ENCODE measurements at places on chromosomes 5 and 9.

- DNase-seq = no peak
These were observed 263.6 kb downstream of the FANCC start for GRCh38 chr9:95053611-95054570.

- no peak for DNase-seq
These were observed 310.6 kb upstream of the EDIL3 start for GRCh38 chr5:84695330-84695729.

- DNase-seq = no peak
These were observed 433.2 kb downstream of the SEMA5A start for GRCh38 chr5:9112520-9113291.

GRCh38 chr5:32387841-32388240 is 56.7 kb downstream of the ZFR start:
- DNase-seq = no peak

DNA sequence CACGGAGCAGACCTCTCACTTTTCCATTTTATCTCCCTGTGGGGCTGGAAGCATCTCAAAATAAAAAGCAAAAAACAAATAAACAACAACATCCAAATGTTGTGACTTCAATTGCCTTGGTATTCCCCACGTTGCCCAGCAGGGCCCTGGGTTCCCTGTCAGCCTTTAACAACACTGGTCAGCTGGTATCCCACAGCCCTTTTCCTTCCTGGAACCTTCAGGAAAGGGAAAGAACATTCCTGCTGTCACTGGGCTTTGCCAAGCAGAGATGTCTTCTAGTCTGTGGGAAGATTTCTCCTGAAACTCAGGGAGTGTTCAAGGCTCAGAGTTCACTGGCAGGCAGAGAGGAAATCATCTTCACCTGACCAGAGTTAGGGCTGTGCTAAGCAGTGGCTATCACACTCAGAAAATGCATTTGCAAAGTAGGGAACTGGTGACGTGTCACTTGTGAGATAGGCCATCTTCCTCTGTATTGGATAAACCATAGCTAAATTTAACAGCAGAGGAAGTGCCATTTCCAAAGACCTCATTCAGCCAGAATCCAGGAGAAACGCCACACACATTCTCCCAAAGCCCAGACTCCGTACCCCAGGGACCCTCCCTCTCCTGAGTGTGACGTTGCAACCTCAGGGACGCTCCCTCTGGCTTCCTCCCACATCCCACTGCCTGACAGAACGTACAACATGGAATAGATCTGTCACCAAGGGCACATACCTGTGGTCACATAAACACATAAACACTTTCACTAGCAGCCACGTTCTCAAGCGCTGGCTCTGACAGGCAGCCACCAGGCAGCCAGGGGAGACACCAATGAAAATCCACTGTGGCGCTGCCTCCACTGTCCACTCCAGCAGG is 274.0 kb upstream of the DAPK1 start:
- no peak for DNase-seq

DNA sequence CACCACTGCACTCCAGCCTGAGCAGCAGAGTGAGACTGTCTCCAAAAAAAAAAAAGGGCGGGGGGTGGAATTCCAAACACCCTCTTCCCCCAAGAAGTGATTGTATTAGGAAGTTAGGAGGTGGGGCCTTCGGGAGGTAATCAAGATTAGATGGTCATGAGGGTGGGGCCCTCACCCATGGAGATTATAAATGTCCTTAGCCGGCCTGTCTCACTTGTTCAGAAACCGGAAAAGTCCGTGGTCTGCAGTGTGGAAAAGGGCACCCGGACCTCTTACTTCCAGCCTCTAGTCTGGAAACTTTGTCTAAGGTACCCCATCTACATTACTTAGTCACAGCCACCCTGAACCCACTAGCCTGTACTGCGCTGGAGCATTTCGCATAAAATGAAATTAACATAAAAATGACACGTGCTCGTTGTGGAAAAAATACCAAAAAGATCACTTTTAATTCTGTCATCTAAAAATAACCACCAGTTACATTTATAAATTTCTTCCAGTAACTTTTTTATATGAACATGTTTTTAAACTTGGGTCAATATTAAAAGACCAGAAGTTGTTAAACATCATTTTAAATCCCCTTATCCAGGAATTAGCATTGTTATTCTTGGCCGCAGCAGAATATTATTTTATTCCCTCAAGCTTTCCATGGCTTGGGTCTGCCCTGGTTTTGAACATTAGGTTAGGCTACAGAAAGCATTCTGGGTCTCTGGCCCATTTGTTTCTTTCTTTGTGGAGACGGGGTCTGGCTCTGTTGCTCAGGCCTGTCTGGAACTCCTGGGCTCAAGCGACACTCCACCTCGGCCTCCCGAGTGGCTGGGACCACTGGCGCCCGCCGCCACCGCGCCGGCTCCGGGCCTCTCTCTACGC is 1.2 kb upstream of the CKS2 start:
- DNase-seq = no peak

GRCh38 chr5:29518176-29518575 is 1675.3 kb upstream of the CDH6 start:
- no peak for DNase-seq

- DNase-seq = no peak
These were observed 203.2 kb downstream of the RAB3C start for GRCh38 chr5:58786035-58786434.

DNA sequence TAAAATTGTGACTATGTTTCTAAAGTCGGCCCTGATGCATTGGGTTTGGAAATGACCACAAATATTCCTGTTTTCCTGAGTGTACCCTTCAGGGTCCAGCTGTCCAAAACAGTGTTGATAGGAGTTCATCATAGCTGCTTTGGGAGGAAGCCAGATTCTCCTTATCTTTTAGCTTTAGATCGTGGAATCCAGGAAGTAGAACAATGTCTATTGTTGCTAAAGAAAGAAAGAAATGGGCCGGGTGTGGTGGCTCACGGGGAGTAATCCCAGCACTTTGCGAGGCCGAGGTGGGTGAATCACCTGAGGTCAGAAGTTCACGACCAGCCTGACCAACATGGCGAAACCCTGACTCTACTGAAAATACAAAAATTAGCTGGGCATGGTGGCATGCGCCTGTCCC is 9.5 kb downstream of the CAVIN4 start:
- no peak for DNase-seq

- no peak for DNase-seq
These were observed 64.3 kb downstream of the GOLM1 start for GRCh38 chr9:86034863-86035734.

- peak; percentile 36 for DNase-seq
These were observed 46.7 kb downstream of the PRRC1 start for GRCh38 chr5:127564002-127564769.

GRCh38 chr9:27549196-27549755 is 19.7 kb upstream of the MOB3B start:
- DNase-seq = no peak

DNA sequence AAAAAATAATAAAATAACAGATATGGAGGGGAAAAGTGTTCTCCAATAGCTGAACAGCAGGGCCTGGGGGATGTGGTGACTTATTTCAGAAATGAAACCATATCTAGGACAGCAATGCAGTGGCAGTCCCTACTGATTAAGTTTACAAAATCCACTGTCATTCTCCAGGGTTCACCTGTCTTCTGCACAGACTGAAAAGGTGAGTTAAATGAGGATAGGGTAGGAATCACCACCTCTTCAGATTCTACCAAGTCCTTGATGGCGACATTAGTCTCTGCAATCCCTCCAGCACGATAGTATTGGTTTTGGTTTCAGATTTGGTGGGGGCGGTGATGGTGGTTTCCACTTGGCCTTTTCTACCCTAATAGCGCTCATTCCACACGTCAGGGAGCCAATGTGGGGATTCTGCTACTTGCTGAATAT is 32.3 kb upstream of the NPM1 start:
- DNase-seq = no peak

- no peak for DNase-seq
These were observed 38.4 kb downstream of the USP20 start for GRCh38 chr9:129873563-129874190.

- no peak for DNase-seq
These were observed 9.9 kb upstream of the MEGF10 start for GRCh38 chr5:127280491-127281220.

GRCh38 chr5:7329712-7330111 is 66.2 kb upstream of the ADCY2 start:
- no peak for DNase-seq

DNA sequence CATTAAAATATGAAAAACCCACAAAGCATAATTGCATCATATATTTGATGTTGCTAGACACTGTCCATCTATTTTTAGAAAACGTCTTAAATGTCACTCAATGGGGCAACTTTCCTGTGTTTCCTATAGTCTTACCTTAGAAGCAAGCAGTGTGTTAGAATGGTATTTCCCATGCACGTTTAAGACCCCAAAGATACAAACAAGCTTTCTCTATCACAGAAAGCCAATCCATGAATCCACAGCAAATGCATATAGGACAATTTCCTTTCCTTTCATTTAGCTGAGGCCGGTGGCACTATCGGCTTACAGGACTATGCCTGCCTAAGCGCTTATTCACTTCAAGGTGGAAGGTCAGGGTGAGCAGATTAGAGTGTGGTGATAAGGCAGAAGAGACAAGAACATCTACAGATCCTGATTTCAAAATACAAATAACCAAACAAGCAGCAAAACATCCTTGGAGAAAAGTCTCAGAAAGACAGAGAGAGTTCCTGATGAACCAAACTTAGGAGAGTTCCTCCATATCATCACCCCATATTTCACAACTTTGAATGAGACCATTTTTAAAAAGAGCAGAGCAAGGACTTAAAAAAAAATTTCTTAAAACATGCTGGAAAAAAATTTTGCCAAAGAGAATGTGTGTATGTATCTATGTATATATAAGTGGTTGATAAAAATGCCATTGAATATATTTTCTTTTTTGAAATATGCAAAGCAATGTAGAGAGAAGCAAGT is 57.2 kb downstream of the MEF2C start:
- DNase-seq = no peak

GRCh38 chr5:96706433-96707111 is 44.4 kb downstream of the CAST start:
- no peak for DNase-seq

GRCh38 chr5:164501344-164501743 is 995.9 kb downstream of the MAT2B start:
- DNase-seq = no peak

DNA sequence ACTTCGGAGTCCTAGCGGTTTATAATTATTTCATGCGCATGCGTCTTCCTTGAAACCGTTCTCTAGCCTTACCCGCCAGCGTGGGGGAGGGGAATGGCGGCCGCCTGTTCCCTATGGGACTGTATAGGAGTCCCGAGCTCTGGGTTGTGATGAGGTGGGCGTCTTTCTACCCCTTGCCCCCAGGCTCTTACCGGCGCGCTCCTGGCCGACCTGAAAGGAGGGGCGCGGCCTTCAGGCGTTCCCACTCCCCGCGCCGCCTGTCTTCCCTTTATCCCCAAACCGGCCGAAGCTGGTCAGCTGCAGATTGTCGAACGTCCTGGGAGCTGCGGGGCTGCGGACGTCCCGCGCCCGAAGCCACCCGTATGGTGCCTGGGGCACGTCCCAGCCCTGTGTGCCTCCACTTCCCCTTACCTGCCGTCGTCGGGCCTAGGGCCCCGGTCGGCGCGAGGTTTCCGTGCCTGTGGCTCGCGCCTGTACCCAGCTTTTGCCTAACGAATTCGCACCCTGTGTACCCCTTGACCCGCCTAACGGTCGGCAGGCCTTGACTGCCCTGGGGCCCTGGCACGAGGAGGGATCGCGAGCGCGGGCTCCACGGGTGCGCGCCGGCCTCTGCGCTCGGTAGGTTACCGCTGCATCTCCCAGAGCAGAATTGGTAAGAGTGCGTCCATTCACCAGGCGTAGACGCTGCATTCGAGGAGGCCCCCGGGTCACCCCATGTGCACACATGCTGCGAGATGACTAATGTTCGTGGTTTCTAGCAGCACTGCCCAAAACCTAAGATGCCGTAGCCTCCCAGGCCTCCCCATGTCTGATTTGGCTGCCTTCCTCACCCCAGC is 653 bp upstream of the HNRNPH1 start:
- no peak for DNase-seq

- DNase-seq = no peak
These were observed 709 bp downstream of the SLC35D2 start for GRCh38 chr9:96382839-96383164.

GRCh38 chr5:61734001-61734400 is 401.9 kb downstream of the ZSWIM6 start:
- no peak for DNase-seq

DNA sequence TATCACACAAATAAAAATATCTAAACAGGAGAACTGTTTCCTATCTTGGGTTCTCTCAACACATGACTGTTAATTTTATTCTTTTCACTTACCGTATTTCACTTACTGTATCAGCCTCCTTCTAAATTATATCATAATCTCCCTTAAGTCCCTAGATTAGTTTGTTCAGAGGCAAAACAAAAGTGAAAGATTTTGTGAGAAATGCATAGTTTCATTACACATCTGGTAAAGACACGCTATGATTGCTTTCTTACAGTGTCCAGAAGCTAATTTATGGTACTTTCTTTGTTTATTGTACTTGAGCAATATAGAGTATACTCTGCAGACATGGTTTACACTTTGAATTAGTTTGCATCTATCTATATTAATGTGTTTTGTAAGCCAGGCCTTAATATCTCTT is 159.7 kb upstream of the TLX3 start:
- no peak for DNase-seq

- no peak for DNase-seq
These were observed 267.2 kb downstream of the RAB3C start for GRCh38 chr5:58849921-58850667.

DNA sequence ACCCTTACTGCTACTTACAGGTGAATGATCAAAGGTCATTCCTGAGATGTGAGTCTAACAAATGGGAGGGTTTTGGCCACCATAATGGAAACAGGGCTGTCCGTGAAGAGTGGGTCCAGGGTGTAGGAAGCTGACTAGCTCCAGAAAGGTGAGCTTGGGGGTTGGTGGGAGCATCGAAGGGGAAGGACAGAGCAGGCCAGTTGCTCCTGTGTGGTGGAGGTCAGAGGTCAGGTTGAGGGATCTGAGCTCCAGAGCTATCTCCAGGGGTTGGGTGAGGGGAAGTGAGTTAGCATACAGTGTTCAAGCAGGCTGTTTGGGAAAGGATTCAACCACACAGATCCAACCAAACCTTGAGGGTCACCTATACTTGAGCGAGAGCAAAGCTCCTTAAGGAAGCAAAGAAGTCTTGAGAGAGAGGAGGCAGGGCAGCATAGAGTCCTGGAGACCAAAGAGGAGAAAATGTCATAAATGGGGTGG is 18.7 kb upstream of the GLDC start:
- no peak for DNase-seq

GRCh38 chr9:2170722-2171121 is 155.6 kb downstream of the SMARCA2 start:
- no peak for DNase-seq

GRCh38 chr5:150119421-150120061 is 33.2 kb upstream of the CSF1R start:
- DNase-seq = no peak

DNA sequence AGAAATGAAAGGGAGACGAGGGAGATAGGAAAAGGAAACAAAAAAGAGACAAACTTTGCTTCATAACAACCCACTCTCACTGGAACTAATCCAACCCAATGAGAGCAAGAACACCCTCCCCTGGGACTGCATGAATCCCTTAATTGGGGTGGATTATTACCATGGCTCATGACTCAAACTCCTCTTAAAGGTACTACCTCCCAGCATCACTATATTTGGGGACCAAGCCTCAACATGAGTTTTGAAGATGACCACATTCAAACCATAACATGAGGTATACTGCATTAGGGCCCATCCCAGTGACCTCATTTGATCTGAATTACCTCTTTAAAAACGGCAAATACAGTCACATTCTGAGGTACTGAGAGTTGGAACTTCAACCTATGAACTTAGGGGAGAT is 8.0 kb downstream of the MTAP start:
- no peak for DNase-seq
